ENCODE measurements at places on chromosomes 16 and 17.

- DNase-seq = no peak
Measured at GRCh38 chr17:67431249-67432015, 54.4 kb downstream of the PITPNC1 start.

GRCh38 chr17:72813481-72813880 is 279.0 kb downstream of the SLC39A11 start:
- no peak for DNase-seq

GRCh38 chr16:3554351-3554928 is 22.8 kb downstream of the NLRC3 start:
- DNase-seq = no peak

DNA sequence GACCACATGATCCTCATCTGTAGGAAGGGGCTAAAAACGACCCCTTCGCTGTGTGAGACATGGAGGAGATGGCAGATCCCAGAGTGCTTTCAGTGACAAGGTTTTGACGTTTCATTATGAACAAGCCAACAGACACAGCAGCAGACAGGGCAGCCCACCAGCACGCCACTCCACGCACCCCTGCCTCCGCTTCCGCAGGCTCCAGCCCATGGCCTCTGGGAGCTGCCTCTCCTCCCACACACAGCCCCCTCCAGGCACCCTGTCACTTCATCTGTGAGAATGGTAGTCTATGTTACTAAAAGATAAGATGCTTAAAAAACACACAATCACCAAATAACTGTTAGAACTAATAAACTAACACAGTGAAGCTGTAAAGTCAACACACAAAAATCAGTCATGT is 12.3 kb upstream of the ADCY7 start:
- no peak for DNase-seq

GRCh38 chr16:19005561-19006445 is 22.1 kb downstream of the TMC7 start:
- DNase-seq = no peak

GRCh38 chr17:9284884-9285283 is 263.6 kb downstream of the NTN1 start:
- no peak for DNase-seq

Data from coronary artery (tissue), 2 donors.